Right forelimb (tissue), 1 donor: ENCODE measurements at places on chromosomes 5 and 9.

GRCh38 chr5:59358005-59358861 is 535.3 kb downstream of the PDE4D start:
- DNase-seq, result no peak

DNA sequence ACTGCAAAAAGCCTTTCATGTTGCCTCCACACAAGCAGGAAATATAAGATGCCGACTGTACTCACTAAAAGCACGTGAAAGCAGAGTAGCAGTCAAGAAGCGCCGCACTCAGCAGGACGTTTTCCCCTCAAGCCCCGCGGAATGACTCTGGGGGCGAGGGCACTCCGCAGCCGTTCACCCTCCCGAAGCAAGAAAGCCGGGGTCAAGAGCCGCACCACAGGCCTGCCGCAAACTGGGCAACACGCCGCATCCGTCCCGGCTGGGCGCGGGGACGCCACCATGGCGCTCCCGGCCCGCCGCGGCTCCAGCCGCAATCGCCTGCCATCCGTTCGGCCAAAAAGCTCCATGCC is 364 bp downstream of the RPS6 start:
- no peak for DNase-seq

- DNase-seq, result no peak
These were observed 34.5 kb upstream of the LIFR start for GRCh38 chr5:38590838-38591522.

DNA sequence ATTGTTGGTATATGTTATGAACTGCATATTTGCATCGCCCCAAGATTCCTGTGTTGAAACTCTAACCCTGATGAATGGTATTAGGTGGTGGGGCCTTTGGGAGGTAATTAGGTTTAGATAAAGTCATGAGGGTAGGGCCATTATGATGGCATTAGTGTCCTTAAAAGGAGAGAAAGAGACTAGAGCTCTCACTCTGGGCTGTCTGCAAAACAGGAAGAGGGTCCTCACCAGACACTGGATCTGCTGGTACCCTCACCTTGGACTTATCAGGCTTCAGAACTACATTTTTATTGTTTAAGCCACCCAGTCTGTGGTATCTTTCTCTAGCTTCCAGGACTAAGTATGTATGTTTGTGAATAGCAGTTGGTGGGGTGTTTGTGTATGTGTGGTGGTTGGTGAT is 68.9 kb downstream of the MACIR start:
- DNase-seq, result no peak

- DNase-seq, result no peak
These were observed 23.7 kb upstream of the LMNB1 start for GRCh38 chr5:126753227-126753626.

GRCh38 chr9:27194401-27195091 is 85.5 kb downstream of the TEK start:
- no peak for DNase-seq

DNA sequence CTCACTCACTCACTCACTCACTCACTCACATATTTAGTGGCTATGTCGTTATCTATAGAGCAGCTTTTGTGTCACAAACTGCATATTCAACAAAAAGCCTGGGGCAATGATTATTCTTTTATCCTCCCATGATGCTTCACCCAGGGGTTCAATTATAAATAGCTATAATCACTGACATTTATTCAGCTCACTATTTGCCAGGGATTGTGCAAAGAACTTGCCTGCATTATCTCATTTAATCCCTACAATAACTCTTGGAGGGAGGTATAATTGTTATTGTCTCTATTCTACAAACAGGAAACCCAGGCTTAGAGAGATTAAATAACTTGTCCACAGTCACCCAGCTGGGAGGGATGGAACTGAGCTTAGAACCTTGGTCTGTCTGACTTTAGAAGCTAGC is 298.0 kb upstream of the MSX2 start:
- no peak for DNase-seq

DNA sequence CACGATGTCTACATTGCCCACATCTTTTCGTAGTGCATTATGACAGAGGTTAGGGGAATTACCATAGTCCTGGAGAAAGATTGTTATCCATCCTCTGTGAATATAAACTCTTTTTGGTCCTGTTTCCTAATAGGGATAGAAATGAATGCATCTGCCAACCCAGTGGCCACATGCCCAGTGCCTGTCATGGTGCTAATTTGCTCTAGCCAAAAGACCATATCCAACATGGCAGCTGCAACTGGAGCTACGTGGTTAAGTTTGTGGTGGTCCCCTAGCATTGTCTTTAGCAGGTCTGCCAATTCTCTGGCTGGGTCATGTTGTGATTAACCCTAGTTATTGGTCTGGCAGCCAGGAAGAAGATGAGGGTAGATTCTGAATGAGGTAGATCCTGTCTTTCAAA is 87.5 kb downstream of the FGF18 start:
- DNase-seq, result no peak

DNA sequence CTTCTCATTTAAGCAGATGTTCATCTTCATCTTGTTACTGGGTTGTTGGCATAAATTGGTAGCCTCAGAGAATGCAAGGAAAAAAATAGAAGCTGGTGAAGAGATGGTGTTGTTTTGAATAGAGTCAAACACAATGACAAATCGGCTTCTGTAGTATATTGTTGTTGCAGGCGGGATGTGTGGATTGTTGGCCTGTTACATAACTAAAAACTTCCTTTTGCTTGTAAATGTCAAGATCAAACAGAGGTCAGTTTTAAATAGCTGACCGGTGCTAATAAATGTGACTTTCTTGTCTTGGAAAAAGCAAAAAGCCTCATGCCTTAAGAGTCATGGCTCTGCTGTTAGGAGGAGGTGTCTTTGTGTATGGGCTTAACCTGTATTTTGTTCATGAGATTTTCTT is 59.2 kb downstream of the CCDC192 start:
- DNase-seq, result no peak
